ENCODE measurements at places on chromosomes 3 and 15. TPM values are rescaled to one million over a fixed set of nuclear protein-coding genes. Genes with fewer than 3 reads are reported as not detected.

SLC51B gene
- total RNA-seq: not detected

PRSS50 gene
- not detected for total RNA-seq

TRIM42 gene
- total RNA-seq: not detected

ACTRT3 gene
- total RNA-seq: 1.1 TPM

PP2D1 gene
- total RNA-seq: not detected

CDCP1 gene
- 3.2 TPM for total RNA-seq

STAC gene
- total RNA-seq: not detected

HGD gene
- total RNA-seq: 0.19 TPM

GATA2 gene
- total RNA-seq: not detected

MESP1 gene
- 5.6 TPM for total RNA-seq

GABRB3 gene
- total RNA-seq: not detected

ITIH3 gene
- total RNA-seq: not detected

GOLGA6L22 gene
- not detected for total RNA-seq

BRK1 gene
- 98.8 TPM for total RNA-seq
